HFFc6 (cell line): ENCODE measurements at places on chromosomes 7 and 10. TPM values are rescaled to one million over a fixed set of nuclear protein-coding genes. Genes with fewer than 3 reads are reported as not detected.
A peak's percentile ranks its signal among the peaks of the same experiment; 100 is the strongest.

GRCh38 chr10:63376560-63377304 lies 89.0 kb downstream of the JMJD1C start:
- DNase-seq = peak; percentile 87

Gene SEPTIN14
- not detected in 3 replicates for total RNA-seq

- no peak for DNase-seq
These were observed 80.4 kb downstream of the HIP1 start for GRCh38 chr7:75658369-75658768.

Gene PALD1
- not detected in 3 replicates for total RNA-seq

- no peak for DNase-seq
These were observed 533 bp upstream of the DMTF1 start for GRCh38 chr7:87151729-87152111.

GRCh38 chr10:87541114-87541513 lies 36.4 kb downstream of the MINPP1 start:
- peak; percentile 69 for DNase-seq

DNA sequence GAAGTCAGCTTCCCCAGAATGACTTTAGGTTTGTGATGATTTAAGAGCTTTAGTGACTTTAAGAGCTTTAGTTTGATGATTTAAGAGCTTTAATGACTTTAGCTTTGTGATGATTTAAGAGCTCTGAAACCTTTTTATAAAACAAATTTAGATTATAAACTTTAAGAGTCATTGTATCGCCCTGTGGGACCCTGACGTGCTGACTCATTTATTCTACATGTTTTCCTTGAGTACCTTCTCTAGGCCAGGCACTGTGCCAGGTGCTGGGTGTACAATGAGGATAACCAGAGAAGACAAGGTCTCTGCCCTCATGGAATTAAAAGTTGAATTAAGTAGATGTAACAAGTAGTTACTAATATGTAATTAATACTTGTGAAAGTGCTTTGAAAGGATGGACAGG lies 45.4 kb downstream of the CNNM1 start:
- peak; percentile 25 for DNase-seq

Gene CPXM2
- not detected in 3 replicates for total RNA-seq

- DNase-seq = no peak
These were observed 25.8 kb upstream of the ZNF488 start for GRCh38 chr10:47409866-47410256.
